Fibroblast of mammary gland (primary cell): ENCODE measurements at places on chromosomes 2 and 18.
A peak's percentile ranks its signal among the peaks of the same experiment; 100 is the strongest.

DNA sequence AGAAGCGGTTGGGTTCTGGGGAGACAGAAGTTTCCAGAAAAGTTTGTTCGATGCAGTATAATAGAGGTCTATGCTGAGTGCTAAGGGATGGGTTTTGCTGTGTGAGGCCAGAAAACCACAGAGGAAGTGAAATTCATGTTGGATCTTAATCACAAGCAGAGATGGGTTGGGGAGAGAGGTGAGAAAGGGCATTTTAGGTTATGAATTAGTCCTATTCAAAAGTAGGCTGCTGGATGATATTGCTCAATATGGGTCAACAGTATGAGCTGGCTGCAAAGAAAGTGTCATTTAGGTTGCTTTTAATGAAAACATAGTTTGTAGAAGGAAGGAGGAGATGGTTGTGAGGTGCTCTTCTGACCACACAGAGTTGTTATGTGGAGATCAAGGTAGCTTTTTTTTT lies 118.8 kb upstream of the LHCGR start:
- no peak for DNase-seq

GRCh38 chr2:46666044-46666679 lies 186.8 kb downstream of the TMEM247 start:
- peak; percentile 64 for DNase-seq

DNA sequence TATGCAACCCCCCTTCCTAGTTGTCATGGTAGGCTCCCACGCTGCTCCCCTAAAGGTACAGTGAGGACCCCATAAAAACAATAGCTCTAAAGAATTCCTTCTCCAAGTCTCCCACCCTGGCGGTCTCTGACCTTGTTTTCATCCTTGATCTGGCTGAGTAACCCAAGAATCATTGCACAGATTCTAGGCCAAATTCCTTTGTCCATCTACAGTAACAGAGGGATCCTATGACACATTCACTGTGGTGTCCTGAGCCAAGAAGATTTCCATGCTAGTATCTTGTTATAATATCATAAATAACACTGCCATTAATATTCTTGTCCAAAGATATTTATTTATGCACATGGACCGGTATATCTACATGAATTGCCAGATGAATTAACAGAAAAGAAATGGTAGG lies 240.2 kb downstream of the CYP26B1 start:
- peak; percentile 53 for DNase-seq

DNA sequence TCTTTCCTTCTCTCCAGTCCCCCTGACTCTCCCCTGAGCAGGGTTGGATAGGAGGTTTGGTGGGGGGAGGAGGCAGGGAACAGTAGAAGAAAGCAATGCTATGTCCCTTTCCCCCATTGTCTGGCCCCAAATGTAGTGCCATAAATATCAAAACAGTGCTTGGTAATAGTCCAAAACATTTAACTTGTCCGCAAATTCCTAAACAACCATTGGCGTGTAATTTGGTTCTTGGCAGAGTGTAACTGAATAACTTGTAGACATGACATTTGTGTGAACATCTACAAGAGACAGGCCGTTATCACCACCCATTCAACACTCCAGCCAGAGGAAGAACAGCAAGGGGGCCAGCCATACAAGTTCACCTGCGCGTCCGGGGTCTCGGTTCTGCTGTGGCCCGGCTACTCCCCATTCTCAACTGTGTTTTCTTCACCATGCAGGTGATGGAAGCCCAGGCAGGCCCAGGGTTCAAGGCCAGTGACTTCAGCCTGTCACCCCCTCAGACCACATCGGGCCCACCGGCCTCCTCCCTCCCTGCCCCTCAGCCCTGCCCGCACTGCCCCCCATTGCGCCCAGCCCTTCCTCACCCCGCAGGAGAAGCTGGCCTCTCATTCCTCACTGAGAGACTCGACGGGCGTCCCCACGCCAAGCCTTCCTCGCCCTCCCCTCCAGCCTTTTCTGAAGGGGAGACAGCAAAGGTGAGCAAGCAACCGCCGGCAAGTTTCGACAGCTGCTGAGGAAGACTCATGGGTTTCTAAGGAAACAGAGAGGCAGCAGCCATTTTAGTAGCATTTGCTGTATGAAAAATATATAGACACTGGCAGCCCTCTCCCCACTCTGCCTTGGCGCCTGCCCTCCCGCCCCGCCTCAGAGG lies 699 bp upstream of the RAPGEF4 start:
- DNase-seq: no peak

GRCh38 chr2:124001696-124002430 lies 23.2 kb upstream of the CNTNAP5 start:
- DNase-seq: no peak

- peak; percentile 80 for DNase-seq
Measured at GRCh38 chr2:195838002-195838401, 181.0 kb downstream of the SLC39A10 start.

GRCh38 chr2:213787869-213788268 lies 503.6 kb downstream of the SPAG16 start:
- no peak for DNase-seq

GRCh38 chr2:45845566-45845965 lies 194.1 kb downstream of the PRKCE start:
- DNase-seq: no peak

DNA sequence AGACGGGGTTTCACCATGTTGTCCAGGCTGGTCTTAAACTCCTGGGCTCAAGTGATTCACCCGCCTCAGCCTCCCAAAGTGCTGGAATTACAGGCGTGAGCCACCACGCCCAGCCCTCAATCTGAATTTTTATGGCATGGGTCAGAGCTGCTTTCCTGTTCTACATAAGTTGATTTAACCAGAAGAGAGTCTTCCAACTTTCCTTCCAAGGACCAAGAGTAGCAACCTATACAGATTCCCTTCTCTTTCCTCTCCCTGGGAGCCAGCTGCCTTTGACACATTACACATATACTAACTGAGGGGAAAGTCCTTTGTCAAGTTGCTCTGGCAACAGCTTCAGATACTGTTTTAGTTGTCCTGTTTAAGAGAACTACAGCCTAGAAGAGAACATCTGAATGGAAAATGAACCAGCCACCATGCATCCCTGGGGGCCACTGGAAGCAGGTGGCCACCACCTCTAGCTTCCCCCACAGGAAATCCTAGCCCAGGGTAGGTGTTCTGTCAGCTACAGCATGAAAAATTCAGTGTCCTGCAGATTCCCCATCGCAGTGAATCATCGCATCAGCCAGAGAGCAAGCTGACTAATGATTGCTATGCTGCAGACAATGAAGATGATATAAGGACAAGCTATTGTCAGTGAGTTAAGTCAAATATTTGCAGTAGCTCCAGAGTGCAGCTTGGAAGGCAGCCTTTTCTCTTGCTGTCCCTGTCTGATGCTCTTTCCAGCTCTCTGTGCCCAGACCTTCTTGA lies 62.9 kb downstream of the POMC start:
- peak; percentile 80 for DNase-seq

DNA sequence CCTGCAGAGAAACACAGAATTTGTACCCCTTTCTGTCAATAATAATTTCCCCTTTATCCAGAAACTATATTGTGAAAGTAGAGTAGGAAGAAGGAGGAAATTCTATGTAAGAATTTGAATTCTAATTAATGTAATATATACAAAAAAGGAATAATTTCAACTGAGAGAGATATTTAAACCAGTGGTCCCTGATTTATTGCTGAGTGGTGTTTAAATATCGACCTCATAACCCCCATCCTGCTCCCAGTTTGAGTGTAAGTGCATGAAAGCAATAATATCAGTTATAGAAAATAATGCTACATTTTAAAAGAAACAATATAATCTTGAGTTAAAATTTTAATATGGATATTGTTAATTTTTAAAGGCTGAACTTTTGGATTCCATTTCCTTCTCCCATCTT lies 286.2 kb upstream of the REG3G start:
- DNase-seq: no peak

DNA sequence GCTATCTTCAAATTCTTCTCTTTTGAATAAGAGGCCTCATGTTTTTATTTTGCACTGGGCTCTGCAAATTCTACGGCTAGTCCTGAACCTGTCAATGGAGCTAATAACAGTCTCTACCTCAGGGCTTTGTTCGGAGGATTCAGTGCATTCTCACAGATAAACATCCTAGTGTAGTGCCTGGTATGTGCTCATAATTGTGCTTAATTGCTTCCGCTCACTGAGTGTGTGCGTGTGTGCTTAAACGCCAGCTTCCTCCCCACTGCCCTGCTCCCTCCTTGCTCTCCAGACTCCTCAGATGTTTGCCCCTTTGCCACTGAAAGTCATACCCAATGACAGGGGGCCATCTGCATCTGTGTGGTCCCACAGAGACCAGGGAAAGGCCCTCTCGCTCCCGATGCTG lies 6.7 kb downstream of the GYPC start:
- no peak for DNase-seq

GRCh38 chr2:75640621-75641121 lies 5.9 kb upstream of the MRPL19 start:
- peak; percentile 77 for DNase-seq

- DNase-seq: no peak
Measured at GRCh38 chr2:51575181-51575580, 543.2 kb upstream of the NRXN1 start.

DNA sequence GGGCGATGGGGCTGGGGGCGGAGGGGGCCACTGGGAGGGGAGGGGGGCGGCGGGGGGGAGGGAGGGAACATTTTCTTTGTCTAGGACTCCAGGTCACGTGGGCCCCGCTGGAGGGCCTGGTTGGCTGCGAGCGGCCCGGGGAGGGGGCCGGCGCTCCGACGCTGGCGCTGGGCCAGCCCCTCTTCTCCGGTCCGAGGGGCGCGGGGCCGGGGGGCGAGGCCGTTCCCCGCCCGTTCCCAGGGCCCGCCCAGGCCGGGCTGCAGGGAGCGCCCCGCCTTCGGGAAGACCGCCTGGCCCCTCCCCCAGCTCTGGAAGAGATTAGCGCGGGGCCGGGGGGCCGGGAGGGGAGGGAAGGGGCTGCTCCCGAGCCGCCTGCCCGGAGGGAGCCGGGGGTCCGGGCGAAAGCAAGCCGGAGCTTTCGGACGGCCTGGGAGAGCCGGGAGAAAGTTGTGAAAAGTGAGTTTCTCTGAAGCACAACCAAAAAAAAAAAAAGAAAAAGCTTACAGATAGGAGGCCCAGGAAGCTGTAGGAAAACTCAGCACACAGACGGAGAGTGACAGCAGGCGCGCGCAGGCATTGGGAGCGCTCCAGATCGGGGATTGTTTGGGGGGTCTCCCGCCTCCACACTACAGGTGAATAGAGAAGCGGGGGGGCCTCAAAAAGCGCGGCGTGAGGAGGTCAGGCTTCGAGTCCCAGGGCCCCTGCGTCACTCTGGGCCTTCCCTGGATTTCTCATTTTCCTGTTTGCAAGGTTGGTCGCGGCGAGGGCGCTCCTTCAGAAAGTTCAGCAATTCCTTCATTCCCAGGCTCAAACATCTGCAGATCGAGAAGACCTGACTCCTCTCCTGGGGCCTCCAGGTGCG lies 84.1 kb upstream of the POMC start:
- DNase-seq: peak; percentile 28

GRCh38 chr2:207139552-207139951 lies 26.2 kb downstream of the KLF7 start:
- DNase-seq: no peak

DNA sequence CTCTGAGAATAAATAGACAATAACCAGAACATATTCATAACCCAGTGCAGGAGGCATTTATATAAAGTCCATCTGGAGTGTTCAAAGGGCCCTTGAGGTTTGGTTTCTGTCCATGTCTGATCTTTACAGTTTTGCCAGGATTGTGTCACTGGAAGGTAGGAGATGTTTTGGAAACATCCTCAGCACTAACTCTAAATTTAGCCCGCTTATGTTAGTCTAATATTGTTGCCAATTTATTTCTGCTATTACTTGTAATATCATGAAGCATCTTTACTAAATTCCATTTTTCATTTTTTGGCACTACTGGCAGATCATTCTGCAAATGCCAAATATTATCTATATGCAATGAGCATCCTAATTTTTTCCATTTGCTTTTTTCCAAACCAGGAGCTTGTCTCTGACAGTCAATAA lies 22.4 kb upstream of the REV1 start:
- DNase-seq: no peak

DNA sequence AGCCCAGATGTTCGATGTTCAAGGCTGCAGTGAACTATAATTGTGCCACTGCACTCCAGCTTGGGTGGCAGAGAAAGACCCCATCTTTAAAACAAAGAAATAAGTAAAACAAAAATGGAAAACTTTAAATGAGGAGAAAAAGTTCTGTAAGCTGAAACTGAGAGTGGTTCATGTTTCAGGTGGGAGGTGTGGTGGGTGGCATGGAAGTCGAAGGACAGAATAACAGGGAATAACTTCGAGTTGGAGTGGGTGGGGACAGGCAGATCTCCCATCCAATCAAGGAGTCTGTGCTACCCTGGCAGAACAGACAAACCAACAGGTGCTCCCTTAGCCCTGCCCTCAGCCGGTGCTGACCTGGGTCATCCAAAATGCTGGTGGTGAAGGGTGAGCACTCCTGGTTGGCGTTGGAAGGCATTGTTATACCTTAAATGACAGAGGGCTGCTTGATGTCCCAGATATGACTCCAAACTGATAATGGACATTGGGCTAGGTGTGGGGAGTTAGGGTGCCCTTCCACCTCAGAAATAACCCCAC lies 328.4 kb downstream of the DYSF start:
- DNase-seq: no peak

GRCh38 chr2:161332371-161332967 lies 24.2 kb downstream of the PSMD14 start:
- DNase-seq: no peak

GRCh38 chr18:8987241-8987640 lies 115.3 kb upstream of the NDUFV2 start:
- DNase-seq: peak; percentile 63

- no peak for DNase-seq
Measured at GRCh38 chr2:230537531-230537976, 121.6 kb downstream of the SP100 start.

- DNase-seq: peak; percentile 64
Measured at GRCh38 chr2:45412754-45413379, 198.2 kb downstream of the SRBD1 start.

DNA sequence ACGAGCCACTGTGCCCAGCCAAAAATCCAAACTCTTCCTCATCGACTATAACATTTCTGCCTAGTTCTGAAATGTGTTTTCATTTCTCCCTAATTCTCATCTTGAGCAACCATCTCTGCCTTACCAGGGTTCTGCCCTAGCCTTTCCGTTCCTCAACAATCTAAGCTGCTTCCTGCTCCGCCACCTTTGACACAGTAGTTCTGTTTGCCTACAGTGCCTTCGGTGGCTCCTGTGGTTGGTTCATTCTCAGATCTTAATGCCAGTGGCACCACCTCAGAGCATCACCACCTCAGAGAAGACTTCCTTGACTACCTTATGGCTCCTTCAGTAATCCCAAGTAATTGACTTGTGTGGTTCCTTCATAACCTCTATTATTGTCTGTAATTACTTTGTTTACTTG lies 3.8 kb downstream of the SOCS6 start:
- no peak for DNase-seq
